ENCODE measurements at places on chromosomes 5 and 9.

DNA sequence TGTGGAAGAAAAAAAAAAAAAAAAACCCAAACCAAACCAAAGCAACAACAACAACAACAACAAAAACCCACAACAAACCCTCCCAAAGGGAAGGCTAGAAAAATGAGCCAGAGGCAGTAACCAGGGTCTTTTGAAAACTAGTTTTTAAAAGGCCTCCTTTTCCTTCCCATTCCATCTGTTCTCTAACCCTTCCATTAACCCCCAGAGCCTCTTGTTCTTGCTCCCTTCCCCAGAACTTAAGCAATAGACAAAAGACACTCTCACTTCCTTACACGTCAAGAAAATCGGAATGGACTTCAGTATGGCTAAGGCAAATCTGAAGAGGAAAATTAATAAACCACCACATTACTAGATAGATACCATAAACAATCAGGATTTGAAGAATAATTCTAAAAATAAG lies 292.8 kb downstream of the ARL15 start:
- no peak for DNase-seq

DNA sequence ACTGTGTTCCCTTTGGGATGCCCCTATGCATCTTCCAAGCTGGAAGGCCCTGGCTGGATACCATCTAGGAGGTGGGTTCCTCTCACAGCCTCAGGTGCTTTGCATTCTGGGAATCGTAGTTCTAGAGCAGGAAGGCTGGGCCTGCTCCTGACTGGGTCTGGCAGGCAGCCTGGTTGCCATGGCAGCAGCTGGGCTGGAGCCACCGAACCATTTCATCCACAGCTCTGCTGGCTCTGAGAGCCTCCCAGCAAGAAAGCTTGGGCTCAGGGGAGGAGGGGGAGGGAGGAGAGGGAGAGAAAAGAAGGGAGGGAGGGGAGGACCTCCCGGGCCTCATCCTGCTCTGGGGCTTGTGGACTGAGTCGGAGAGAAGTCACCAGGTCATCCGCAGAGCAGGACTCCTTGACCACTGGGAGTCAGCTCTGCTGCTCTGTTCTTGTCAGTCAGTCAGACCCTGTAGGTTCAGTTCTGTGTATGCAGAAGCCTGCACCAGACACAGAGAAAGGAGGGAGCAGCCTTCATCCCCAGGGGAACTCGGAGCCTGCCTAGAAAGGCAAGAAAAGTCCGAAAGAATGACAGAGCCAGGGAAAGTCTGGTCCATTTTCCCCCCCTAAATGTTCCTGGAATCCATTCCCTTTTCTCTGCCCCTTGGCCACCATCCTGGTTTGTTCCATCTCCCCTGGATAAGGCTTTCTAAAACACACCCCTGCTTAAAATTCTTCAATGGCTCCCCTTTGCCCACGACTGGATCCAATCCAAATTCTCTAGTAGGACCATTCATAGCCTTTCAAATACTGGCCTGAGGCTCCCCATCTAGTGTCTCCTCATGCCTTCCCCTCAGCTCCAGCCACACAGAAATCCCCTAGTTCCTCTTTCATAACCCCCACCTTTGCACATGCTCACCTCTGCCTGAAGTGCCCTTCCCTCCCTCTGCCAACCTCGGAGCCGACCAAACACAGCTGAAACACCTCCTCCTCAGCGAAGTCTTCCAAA lies 65.4 kb upstream of the ARAP3 start:
- no peak for DNase-seq

- DNase-seq = no peak
Measured at GRCh38 chr9:133342069-133342406, 5.9 kb downstream of the MED22 start.

GRCh38 chr9:75707191-75707590 lies 183.3 kb upstream of the PCSK5 start:
- no peak for DNase-seq

GRCh38 chr5:139272471-139273321 lies 20.8 kb upstream of the MATR3 start:
- no peak for DNase-seq

DNA sequence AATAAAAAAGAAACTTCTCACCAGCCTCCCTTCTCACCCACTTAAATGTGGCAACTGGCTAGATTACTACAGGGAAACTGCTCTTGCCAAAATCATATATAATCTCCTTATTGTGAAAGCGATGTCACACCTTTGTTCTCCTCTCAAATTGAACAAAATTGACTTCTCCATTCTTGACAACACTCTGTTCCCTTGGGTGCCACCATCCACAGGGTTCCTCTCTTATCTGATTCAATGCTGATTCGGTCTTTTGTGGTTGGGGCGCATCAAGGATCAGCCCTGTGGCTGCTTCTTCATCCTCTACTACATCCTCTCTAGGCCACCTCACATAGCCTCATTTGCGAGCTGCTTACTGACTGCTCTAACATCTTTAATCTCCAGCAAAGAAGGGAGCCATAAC lies 86.1 kb downstream of the EDIL3 start:
- no peak for DNase-seq

DNA sequence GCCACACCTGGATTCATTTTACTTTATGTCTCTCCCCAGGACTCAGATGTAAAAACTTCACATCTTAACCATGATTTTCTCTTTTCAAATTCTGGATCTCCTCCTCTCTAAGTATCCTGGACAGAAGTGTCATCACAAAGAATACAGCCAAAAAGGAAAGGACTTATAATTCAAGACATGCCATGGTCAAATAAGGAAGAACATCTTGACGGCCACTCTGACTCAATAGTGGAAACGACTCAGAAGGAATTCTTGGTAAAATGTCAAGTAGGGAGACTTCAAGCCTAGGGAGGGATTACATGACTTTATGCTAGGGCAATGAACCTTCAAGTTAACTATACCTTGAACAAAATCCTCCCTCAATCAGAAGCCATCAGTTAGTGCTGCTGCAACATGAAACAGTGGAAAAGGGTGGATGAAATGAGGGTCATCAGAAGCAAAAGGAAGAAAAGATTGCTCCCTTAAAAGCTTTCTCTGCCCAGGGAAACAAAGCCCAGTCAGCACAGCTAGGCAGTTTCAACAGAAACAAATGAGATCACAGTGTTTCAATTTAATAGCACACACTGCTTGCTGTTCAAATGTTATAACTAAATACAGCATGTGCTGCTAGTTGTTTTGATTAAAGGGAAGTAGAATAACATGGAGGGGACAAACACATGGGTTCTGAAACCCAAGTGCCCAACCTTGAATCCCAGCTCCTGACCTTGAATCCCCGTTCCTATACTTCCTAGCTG lies 101.4 kb downstream of the LPAR1 start:
- DNase-seq = no peak

GRCh38 chr5:71782393-71782770 lies 63.3 kb downstream of the CARTPT start:
- DNase-seq = no peak
